H9 (cell line): ENCODE measurements at places on chromosomes 1 and 21. TPM values are rescaled to one million over a fixed set of nuclear protein-coding genes. Genes with fewer than 3 reads are reported as not detected.

DNA sequence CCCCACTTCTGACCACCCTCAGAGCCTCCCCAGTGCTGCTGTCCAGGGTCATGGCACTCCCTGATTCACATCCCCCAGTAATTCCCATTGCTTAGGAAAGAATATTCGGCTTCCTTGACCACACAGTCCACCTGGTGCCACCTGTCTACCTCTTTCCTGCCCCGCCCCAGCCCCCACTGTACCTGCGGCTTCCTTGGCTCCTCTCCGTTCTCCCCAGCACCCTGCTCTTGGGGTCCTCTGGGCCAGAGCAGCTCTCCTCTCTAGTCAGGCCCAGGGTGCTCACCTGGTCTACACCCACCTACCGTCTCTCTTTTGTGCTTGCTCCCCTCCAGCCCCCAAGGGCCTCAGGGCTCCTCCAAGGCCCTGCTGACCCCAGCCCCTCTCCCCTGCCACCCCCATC lies 142.6 kb downstream of the PEX14 start:
- no peaks in the 10 kb centered on the region; the same call in 1 of the 2 replicates for H3K4me1 ChIP-seq
- H3K27me3 ChIP-seq: no peaks in the 10 kb centered on the region
- H3K36me3 ChIP-seq: no peaks in the 10 kb centered on the region
- H3K4me3 ChIP-seq: no peak overlapping the region

DNA sequence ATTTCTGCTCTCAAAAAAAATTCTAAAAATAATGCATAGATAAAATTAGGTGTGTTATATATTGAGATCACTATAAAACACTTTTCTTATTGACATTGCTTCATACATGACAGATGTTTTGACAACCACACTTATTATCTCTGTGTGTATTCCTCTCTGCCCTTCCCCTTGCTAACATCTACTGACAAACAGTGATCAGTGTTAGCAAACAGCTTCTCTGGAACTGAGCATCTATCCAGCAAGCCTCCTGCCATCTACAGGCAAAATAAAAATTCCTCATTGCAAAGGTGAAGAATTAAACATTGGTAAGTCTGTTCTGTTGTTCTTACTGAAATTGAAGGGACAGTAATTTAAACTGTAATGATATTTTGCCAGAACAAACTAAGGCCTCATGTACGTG lies 2153.9 kb downstream of the NCAM2 start:
- H3K27me3 ChIP-seq: no peaks in the 10 kb centered on the region
- no peaks in the 10 kb centered on the region for H3K36me3 ChIP-seq
- no peak overlapping the region for H3K27ac ChIP-seq
- H3K4me1 ChIP-seq: no peaks in the 10 kb centered on the region
- H3K4me3 ChIP-seq: no peak overlapping the region

DNA sequence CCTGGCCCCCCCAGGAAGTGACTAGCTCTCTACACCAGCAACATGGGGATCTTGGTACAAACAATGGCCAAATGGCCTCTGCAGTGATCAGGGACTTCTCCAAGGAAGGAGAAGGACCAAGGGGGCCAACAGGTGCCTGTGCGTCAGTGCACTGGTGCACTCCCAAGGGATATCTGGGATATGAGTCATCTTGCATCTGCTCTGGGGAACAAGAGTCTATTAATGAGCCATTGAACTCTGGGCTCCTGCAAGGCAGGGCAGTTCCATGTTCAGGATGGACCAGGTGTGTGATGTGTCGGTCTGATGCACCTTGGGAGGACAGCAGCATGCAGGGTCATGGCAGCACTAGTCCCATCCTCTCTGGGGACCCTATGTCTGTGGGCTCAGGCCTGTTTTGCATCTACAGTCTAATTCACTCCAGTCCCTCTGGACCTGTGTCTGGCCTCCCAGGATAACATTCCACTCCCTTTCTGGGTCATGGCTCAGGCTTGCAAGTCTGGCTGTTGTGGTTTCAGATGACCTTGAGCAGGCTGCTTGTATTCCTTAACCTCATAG lies 125.3 kb downstream of the TRABD2B start:
- no peak overlapping the region for H3K27ac ChIP-seq
- H3K4me3 ChIP-seq: no peak overlapping the region; the same call in 2 of the 3 replicates
- no peaks in the 10 kb centered on the region for H3K4me1 ChIP-seq
- H3K36me3 ChIP-seq: peaks cover 4% of the 10 kb centered on the region
- H3K27me3 ChIP-seq: no peaks in the 10 kb centered on the region; the same call in 1 of the 2 replicates

SPATA46 gene
- not detected in 2 replicates for total RNA-seq

AGMAT gene
- 4.0 TPM in 2 replicates for total RNA-seq

GRCh38 chr1:119409731-119410130 lies 5.2 kb upstream of the HSD3B2 start:
- no peaks in the 10 kb centered on the region for H3K27me3 ChIP-seq
- H3K4me3 ChIP-seq: no peak overlapping the region
- no peak overlapping the region for H3K27ac ChIP-seq
- H3K4me1 ChIP-seq: no peaks in the 10 kb centered on the region
- no peaks in the 10 kb centered on the region for H3K36me3 ChIP-seq
- no peak for DNase-seq

SPRR2F gene
- total RNA-seq: not detected in 2 replicates

DNA sequence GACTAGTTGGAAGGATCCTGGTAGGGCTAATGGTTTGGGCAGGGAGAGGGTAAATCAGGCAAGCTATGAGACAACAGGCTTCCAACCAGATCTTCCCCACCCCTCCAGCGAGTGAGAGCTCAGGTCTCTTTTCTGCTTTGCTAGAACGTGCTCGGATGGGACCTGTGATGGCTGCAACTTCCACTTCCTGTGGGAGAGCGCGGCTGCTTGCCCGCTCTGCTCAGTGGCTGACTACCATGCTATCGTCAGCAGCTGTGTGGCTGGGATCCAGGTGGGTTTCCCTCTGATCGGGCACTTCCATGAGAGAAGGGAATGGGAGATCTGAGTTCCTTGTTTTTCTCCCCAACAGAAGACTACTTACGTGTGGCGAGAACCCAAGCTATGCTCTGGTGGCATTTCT lies 14.0 kb upstream of the SARS1 start:
- no peaks in the 10 kb centered on the region for H3K4me1 ChIP-seq
- no peak for DNase-seq
- no peak overlapping the region for H3K27ac ChIP-seq
- no peak overlapping the region for H3K4me3 ChIP-seq

CYYR1 gene
- total RNA-seq: 13.1 and 13.6 TPM in 2 replicates

- DNase-seq: no peak
- no peak overlapping the region for H3K4me3 ChIP-seq
- H3K36me3 ChIP-seq: no peaks in the 10 kb centered on the region
- H3K4me1 ChIP-seq: no peaks in the 10 kb centered on the region
- H3K27me3 ChIP-seq: no peaks in the 10 kb centered on the region
- no peak overlapping the region for H3K27ac ChIP-seq
These were observed 20.2 kb upstream of the RABGGTB start for GRCh38 chr1:75765697-75766355.

DNA sequence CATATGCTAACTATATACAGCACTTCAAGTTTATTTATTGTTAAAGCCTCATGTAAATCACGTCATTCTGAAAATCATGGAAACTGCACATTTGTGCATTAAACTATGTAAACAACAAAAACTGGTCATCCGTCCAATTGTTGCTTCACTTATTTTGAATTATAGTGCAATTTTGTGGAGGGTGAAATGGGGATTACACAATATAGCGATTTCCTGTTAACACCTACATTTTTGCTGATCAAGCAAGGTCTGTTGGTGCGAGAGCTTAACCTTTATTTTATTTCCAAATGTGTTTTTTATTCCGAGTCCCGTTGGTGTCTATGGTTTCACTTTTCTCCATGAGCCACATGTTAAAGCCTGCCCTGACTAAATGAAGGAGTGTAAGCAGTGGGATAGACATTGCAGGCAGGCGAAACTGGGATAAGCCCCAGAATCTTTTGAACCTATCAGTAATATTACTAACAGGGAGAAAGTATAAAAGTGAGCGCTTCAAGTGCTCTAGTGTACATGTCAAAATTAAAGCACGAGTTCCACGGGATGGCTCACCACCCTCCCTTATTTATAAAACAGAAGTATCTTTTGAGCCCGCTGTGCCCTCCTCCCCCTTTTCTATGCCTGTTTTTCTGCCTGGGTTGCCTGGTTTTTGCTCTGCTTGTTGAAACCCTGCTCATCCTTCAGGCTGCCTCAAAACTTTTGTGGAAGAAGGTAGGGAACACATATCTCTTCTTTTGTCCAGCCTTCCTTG lies 120.7 kb downstream of the NFIA start:
- H3K27me3 ChIP-seq: no peaks in the 10 kb centered on the region
- no peaks in the 10 kb centered on the region for H3K4me1 ChIP-seq
- DNase-seq: no peak
- no peak overlapping the region for H3K4me3 ChIP-seq

DNA sequence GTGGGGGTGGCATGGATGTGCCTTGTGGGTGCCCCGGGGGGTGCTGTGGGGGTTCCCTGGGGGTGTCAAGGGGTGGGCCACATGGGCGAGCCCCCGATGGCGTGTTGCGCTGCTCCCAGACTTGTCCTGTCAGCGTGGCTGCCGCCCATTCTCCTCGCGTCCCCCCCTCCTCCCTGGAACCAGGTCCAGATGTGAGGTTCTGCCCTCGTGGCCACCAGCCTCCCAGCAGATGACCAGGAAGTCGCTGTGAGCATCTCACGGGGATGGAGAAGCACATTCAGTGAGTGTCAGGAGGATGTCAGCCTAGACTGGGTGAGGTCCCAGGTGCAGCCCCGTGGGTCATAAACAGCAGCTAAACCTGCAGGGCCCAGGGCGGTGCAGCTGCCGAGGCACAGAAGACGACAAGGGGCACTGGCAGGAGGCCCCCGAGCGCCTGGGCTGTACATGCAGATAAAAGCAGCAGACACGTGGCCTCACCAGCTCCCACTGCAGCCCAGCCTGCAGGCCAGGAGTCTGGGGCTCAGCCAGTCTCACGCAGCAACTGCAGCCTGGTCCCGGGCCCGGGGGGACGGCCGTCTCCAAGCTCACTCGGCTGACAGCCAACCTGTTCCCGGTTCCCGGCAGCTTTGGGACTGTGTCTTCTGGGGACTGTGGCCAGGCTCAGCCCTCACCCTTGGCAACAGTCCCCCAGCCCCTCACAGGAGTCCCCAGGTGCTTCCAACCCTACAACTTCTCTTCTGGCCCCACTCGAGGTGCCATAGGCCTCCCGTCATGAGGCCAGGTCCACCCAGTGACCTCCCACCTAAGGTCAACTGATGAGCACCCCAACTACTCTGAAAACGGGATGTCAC lies 17.5 kb upstream of the COL6A2 start:
- H3K36me3 ChIP-seq: no peaks in the 10 kb centered on the region
- H3K4me3 ChIP-seq: no peak overlapping the region
- H3K27me3 ChIP-seq: no peaks in the 10 kb centered on the region
- no peaks in the 10 kb centered on the region for H3K4me1 ChIP-seq
- H3K27ac ChIP-seq: no peak overlapping the region

- no peaks in the 10 kb centered on the region for H3K27me3 ChIP-seq
- no peaks in the 10 kb centered on the region for H3K36me3 ChIP-seq
- no peak overlapping the region for H3K27ac ChIP-seq
- DNase-seq: no peak
These were observed 94.4 kb downstream of the DNM3 start for GRCh38 chr1:171935664-171936063.

DNA sequence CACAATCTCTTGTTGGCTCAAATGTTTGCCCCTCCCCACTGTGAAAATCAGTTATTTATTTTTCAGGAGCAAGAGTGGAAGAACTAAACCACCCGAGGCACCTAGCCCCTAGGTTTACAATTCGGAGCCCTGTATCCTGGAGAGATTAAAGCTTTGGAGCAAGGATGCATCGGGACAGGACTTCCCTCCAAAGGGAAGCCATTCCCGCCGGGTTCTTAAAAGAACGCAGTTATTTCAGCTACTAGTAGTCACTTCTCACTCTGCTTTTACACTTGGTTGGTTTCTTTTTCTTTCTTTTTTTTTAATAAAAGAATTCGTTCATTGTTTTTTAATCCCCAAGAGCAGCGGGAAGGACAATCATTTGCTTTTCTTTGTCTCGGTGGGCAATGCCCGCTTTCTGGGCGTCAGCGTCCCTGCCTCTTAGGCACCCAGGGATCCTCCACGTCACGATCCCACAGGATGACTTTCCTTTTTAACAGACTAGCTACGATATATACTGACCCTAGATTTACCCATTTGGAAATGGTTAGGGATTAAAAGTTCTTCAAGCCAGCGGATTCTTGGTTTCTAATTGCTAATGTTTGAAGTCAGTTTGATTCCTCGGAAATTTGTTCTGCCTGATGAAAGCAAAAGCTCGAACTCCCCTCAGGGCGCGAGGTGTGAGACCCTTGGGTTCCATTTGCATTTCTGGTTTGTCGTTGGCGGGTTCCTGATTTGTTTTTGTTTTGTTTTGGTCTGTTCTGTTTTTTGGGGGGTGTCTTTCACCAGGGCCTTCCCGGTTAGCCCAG lies 9.0 kb downstream of the TBX15 start:
- peaks cover 70% of the 10 kb centered on the region for H3K27me3 ChIP-seq
- H3K36me3 ChIP-seq: no peaks in the 10 kb centered on the region; the same call in 2 of the 3 replicates
- H3K27ac ChIP-seq: no peak overlapping the region
- H3K4me3 ChIP-seq: peak overlapping the region; percentile 82

GPR37L1 gene
- 0.11 TPM in 2 replicates for total RNA-seq

- no peaks in the 10 kb centered on the region for H3K4me1 ChIP-seq
- no peak for DNase-seq
- H3K36me3 ChIP-seq: peaks cover 46% of the 10 kb centered on the region
- no peaks in the 10 kb centered on the region for H3K27me3 ChIP-seq
- no peak within 1 kb of the TSS; the same call in 2 of the 3 replicates for H3K4me3 ChIP-seq
- no peak within 1 kb of the TSS for H3K27ac ChIP-seq
These were observed at the start of gene CCDC17 for GRCh38 chr1:45623972-45624371. Gene CCDC17, minus strand, starts transcription at chr1:45624054. Its CDS starts 145 bp downstream, at chr1:45623909.

CRNN gene
- total RNA-seq: not detected in 2 replicates

DNA sequence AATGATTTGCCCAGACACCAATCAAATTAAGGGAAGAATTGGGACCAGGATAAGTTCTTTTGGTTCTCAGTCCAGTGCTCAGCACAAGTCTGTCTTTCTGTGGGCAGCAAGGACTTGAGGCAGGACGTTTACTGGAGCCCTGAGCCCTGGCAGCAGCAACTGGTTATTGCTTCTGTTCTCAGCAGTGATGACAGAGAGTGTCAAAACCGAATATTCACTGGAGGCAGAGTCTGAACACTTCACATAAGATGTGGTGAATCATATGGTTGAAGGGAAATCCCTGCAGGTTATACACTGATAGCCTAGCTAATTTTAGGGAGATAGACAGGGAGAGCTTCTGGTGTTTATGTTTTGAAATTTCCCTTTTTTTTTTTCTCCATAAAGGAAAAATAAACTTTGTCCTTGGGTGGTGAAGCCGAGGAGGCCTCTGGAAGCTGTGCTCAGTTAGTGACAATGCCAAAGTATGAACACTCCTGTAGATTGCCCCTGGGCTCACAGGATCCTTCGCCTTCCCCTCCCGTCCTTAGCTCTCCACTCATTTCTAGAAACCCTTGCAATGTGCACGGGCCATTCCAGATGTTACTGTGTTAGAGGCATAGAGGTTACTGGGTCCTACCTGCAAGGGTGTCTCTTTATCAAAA lies 26.3 kb upstream of the TSPAN2 start:
- DNase-seq: no peak
- no peaks in the 10 kb centered on the region for H3K27me3 ChIP-seq
- no peak overlapping the region for H3K4me3 ChIP-seq
- H3K27ac ChIP-seq: no peak overlapping the region
- H3K4me1 ChIP-seq: no peaks in the 10 kb centered on the region
- peaks cover 3% of the 10 kb centered on the region; the same call in 2 of the 3 replicates for H3K36me3 ChIP-seq

GRCh38 chr1:237695878-237696277 lies 194.8 kb downstream of the ZP4 start:
- H3K27me3 ChIP-seq: no peaks in the 10 kb centered on the region
- no peak overlapping the region for H3K27ac ChIP-seq
- no peak for DNase-seq
